DND-41 (cell line): ENCODE measurements at places on chromosomes 1 and 21.
A peak's percentile ranks its signal among the peaks of the same experiment; 100 is the strongest.

DNA sequence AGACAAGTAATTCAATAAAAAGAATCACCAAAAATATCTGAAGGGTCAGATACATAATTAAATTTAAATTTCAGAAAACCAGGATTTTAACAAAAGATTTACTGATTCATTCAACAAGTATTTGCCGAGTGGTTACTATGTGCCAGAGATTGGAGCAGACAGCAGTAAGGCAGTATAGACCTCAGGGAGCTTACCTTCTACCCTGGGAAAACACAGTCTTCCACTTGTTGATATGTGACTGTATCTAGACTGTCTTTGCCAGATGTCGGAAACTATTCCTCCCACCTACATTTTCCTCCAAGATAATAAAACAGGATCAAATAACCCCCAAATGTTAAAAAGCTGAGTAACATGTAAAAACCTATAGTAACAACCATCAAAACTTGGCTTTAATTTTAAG lies 6.2 kb downstream of the HNRNPR start:
- no peak for DNase-seq

DNA sequence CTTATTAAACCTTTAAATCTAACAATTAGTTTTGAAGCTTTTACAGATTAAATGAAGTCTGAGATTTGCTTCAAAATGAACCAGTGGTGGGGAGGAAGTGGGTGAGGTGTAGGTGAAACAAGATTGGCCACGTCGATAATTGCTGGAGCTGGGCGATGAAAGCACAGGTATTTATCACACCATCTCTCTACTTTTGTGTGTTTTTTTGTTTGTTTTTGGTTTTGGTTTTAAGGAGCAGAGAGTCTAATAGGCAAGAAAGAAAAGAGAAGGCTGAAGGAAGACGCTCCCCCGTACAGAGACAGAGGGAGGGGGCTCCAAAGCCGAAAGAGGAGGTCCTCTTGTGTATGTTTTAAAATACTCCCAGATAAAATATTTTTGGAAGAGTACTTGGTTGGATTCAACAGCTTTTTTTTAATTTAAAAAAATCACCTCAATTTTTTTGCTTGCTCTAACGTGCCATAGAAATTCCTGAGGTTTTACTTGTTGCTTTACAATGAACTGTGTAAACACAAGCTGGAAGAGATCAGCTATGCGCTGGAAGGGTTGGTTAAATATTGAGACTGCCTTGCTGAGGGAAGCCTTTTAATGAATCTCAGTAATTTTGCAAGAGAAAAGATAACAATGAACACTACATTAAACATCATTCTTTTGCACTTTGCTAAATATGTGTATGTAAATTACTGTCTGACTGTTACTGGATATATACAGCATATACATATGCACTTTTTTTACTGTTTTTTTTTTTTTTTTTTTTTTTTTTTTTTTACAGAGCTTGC lies 6.7 kb upstream of the LGALS8 start:
- DNase-seq: no peak

- DNase-seq: peak; percentile 98
These were observed 395 bp upstream of the ENO1 start for GRCh38 chr1:8878698-8879463.

- no peak for DNase-seq
These were observed 8.7 kb upstream of the PIGM start for GRCh38 chr1:160040476-160040875.

GRCh38 chr1:220942278-220942677 lies 63.0 kb downstream of the HLX start:
- no peak for DNase-seq
